Tibial nerve (tissue), 4 donors: ENCODE measurements at places on chromosomes 5 and 9. TPM values are rescaled to one million over a fixed set of nuclear protein-coding genes. Genes with fewer than 3 reads are reported as not detected.

IFNE gene
- not detected for total RNA-seq

GRCh38 chr9:106717686-106718085 lies 145.3 kb upstream of the ZNF462 start:
- DNase-seq, result no peak

DNA sequence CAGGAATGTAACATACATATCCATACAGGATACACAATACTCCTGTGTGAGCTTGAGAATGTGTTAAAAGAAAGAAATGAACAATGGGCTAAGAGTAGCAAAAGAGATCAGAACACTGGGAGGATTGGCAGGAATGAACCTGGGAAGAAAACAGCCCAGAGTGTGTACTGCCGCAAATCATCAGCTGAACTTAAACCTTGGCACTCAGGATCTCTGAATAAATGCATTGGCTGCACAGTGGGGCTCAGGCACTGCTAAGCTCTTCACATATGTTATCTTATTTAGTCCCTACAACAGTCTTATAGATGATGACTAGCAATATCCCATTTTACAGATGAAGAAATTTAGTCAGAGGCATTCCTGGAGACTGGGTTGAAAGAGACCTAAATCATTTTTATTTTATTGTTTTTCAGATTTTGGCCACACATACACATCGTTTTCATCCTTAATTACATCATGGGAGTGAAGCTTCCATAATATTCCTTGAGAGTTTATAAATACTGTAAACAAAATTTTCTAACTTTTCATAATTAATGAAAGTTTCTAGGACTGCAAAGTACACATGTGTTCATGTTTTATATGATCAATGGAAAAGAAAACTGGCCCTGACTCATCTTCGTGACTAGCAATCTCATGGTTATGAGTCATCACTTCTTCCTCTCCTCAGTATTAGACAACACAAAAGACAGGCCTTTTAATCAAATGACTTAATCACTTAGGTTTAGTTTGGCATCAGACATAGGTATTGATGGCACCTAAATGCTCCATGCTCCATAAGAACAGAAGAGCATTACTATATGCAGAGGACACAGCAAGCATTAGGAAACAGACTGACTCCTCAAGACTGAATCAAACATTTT lies 59.2 kb downstream of the CDH18 start:
- DNase-seq, result no peak

GRCh38 chr5:169956756-169957155 lies 23.5 kb downstream of the INSYN2B start:
- no peak for DNase-seq

LRRC70 gene
- total RNA-seq, result 6.7 TPM

PLK2 gene
- 226 TPM for total RNA-seq

GRCh38 chr5:150625831-150626746 lies 14.4 kb upstream of the SYNPO start:
- DNase-seq, result no peak

DNA sequence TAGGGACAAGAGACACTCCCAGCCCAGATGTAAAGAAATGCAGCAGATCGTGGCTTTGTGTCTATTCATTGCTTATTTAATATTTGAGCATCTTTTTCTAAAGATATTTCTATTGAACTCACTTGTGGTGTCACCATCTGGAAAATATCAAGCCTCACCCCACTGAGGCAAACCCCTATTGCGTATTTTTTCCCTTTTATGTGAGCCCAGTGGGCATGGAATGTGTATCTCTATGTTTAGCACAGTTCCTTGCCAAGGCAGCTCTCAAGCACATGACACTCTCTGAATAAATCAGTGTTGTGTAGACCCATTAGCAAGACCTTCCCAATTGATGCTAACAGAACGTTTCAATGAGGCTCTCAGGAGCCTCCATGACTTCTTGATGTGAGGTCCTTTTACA lies 81.6 kb downstream of the TMEM174 start:
- DNase-seq, result no peak

DNA sequence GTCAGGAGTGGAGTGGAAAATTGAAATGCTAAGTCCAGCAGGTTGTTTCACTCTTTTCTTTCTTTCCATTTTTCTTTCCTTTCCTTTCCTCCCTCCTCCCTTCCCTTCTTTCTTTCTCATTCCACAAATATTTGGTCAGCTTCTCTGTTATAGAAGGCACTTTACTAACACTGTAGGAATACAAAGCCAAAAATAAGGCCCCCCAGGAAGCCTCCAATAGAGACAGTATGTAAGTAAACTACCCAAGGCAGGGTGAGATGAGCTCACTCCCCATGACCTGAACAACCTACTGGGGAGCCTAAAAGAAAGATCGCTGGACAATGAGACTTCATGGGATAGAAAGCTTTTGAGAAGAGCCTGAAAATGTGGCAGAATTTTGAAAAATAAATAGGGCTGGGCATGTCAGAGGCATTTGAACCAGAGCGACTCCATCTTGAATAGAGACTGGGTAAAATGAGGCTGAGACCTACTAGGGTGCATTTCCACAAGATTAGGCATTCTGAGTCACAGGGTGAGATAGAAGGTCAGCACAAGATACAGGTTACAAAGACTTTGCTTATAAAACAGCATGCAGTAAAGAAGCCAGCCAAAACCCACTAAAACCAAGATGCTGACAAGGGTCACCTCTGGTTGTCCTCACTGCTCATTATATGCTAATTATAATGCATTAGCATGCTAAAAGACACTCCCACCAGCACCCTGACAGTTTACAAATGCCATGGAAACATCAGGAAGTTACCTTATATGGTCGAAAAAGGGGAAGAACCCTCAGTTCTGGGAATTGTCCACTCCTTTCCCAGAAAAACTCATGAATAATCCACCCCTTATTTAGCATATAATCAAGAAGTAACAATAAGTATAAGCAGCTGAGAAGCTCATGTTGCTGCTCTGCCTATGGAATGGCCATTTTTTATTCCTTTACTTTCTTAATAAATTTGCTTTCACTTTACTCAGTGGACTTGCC lies 158.9 kb upstream of the EGFLAM start:
- DNase-seq, result no peak

SREK1IP1 gene
- 11.6 TPM for total RNA-seq

GRCh38 chr5:28156981-28157380 lies 1118.6 kb upstream of the CDH9 start:
- DNase-seq, result no peak

ECSCR gene
- total RNA-seq, result 41.0 TPM

NMUR2 gene
- not detected for total RNA-seq

GRCh38 chr5:113340537-113340936 lies 94.3 kb downstream of the TSSK1B start:
- no peak for DNase-seq

CARD19 gene
- total RNA-seq, result 93.6 TPM

GRCh38 chr9:136995772-136996311 lies 526 bp downstream of the CLIC3 start:
- DNase-seq, result no peak

GRCh38 chr5:2894316-2894715 lies 142.8 kb upstream of the IRX2 start:
- DNase-seq, result no peak

GRCh38 chr5:143992496-143992895 lies 178.0 kb downstream of the YIPF5 start:
- DNase-seq, result no peak

RNF44 gene
- 20.1 TPM for total RNA-seq
